Myometrial cell (primary cell): ENCODE measurements at places on chromosomes 5 and 9. TPM values are rescaled to one million over a fixed set of nuclear protein-coding genes. Genes with fewer than 3 reads are reported as not detected.

HTR4 gene
- total RNA-seq: not detected in 2 replicates

TENT4A gene
- 9.0 and 12.1 TPM in 2 replicates for total RNA-seq

EGFLAM gene
- total RNA-seq: 2.6 and 4.3 TPM in 2 replicates

PCDHB14 gene
- under 0.01 and 1.7 TPM in 2 replicates for total RNA-seq

CATSPER3 gene
- total RNA-seq: under 0.01 TPM in 1 of 2 replicates, not detected in the other

COL27A1 gene
- 5.8 and 13.8 TPM in 2 replicates for total RNA-seq

RANBP17 gene
- 7.2 and 30.7 TPM in 2 replicates for total RNA-seq

CETN3 gene
- total RNA-seq: 15.6 and 16.1 TPM in 2 replicates

TMEM215 gene
- total RNA-seq: not detected in 2 replicates

FABP6 gene
- not detected in 2 replicates for total RNA-seq

MYOT gene
- not detected in 2 replicates for total RNA-seq

CMYA5 gene
- total RNA-seq: 0.58 and 0.89 TPM in 2 replicates

CDH9 gene
- total RNA-seq: not detected in 2 replicates

GNPDA1 gene
- 27.1 and 44.4 TPM in 2 replicates for total RNA-seq

KIF20A gene
- 91.4 and 104 TPM in 2 replicates for total RNA-seq
